Activated CD8-positive, alpha-beta memory T cell treated with anti-CD3 and anti-CD28 coated beads, Interleukin-2, amount 50 U/mL, for 4 hours (primary cell): ENCODE measurements at places on chromosomes 12 and 14.

DNA sequence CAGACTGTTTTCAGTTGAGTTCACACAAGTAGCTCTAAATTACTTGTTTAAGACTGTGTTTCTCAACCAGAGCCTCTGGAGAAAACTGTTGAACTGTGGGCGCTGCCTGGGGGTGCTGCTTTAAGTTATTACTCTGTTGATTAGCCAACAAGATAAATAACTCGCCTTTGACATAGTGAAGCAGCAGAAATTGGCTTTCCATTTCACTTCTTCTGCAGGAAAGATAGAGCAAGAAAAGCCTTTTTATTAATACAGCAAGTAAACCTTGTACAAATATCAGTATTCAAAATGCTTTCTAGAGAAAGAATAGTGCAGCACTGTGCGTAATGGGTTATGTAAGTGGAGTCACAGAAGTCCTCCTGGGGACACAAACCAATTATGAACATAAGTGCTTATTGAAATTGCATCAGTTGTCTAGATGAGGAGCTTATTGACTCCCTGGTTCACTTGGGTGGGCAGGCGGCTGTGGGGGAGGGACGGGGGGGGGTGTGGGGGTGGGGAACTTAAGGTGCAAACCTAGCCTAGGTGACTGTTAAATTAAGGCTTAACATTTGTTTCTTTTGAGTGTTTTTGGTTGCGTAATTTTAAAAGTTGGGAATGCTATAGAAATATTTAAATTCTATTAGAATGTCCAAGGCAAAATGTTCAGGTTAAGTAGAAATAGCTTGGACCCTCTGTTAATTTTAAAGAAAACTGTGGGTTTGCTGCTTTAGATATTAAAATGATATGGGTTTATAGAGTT lies 6.3 kb downstream of the FRS2 start:
- no peak for DNase-seq

DNA sequence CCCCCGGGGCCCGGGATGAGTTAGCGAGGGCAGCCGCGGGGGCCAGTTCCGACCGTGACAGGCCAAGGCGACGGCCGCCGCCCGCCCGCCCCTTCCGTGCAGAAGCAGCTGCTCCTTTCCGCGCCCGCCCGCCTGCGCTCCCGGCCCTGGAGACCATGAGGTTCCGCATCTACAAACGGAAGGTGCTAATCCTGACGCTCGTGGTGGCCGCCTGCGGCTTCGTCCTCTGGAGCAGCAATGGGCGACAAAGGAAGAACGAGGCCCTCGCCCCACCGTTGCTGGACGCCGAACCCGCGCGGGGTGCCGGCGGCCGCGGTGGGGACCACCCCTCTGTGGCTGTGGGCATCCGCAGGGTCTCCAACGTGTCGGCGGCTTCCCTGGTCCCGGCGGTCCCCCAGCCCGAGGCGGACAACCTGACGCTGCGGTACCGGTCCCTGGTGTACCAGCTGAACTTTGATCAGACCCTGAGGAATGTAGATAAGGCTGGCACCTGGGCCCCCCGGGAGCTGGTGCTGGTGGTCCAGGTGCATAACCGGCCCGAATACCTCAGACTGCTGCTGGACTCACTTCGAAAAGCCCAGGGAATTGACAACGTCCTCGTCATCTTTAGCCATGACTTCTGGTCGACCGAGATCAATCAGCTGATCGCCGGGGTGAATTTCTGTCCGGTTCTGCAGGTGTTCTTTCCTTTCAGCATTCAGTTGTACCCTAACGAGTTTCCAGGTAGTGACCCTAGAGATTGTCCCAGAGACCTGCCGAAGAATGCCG lies 699 bp downstream of the MGAT2 start:
- DNase-seq: no peak

DNA sequence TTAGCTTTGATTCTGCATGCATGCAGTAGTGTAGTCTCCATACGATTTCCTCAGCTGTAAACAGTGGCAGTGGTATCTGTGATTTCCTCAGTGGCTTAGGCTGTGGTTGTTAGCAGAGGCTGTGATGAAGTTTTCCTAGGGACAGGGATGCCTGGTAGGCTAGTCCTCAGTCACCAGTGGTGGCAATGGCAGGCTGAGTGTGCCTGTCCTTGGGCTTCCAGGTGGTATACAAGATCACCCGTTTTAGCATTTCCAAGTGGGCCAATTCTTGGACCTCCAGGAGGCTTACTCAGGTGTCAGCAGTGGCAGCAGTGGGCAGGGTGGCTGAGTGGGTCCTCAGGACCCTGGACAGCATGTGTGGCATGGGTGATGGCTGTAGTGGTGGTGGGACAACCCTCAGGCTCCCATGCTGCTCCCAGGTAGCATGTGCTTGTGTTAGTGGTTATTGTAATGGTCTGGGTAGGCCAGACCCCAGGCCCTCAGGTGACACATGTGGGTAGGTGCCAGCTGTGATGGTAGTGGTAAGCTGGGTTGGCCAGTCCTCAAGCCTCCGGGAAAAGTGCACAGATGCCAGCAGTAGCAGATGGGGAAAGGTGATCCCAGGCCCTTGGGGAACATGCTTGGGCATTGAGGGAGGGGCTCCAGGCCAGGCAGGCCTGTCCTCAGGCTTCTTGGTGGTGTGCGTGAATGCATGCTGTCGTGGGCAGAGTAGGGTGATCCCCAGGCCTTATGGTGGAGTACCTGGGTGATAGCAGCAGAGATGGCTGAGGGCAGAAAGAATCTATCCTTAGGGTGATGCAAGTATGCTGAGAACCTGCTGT lies 146.5 kb downstream of the PAPOLA start:
- DNase-seq: no peak

GRCh38 chr14:52069307-52070050 lies 620 bp upstream of the NID2 start:
- no peak for DNase-seq

DNA sequence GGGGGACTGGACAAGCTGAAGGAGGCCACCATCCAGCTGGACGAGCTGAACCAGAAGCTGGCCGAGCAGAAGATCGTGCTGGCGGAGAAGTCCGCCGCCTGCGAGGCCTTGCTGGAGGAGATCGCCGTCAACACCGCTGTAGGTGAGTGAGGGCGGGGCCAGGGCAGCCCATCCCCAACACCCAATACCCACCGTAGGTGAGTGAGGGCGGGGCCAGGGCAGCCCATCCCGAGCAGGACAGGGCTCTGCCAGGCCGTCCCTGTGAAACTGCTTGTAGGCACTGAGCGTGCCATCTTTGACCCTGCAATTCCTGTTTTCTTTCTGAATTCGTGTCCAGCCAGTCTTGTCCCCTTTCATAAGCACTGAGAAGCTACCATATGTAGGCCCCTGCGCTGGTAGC lies 74.0 kb downstream of the CCDC92 start:
- DNase-seq: no peak

GRCh38 chr14:70442750-70443149 lies 9.2 kb upstream of the ADAM21 start:
- DNase-seq: no peak

DNA sequence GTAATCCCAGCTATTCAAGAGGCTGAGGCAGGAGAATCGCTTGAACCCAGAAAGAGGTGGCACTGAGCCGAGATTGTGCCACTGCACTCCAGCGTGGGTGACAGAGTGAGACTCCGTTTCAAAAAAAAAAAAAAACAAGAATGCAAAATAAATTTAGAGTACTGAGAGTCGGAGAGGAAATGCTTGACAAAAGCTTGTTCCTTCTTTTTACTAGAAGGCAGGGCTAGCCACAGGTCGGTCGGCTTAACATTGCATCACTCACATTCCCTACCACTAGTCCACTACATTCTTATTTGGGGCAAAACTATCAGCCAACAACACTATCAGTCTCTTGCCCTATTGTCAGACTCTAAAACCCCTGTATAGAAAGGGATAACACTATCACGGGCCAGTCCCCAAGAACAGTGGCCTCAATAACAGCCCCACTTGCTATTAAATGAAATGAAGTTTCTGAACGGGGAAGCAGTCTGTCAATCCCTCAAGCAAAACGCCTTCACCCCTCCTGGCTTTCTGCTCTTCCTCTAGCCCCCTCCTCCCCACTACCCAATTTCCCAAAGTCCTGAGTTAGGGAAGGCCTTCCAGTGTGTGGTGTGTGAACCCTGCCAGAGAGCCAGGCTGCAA lies 1.0 kb downstream of the RNF41 start:
- DNase-seq: no peak

GRCh38 chr12:104247698-104248097 lies 32.1 kb downstream of the TXNRD1 start:
- no peak for DNase-seq

- DNase-seq: no peak
Observed at GRCh38 chr12:107545737-107546353, 139.8 kb upstream of the PWP1 start.

DNA sequence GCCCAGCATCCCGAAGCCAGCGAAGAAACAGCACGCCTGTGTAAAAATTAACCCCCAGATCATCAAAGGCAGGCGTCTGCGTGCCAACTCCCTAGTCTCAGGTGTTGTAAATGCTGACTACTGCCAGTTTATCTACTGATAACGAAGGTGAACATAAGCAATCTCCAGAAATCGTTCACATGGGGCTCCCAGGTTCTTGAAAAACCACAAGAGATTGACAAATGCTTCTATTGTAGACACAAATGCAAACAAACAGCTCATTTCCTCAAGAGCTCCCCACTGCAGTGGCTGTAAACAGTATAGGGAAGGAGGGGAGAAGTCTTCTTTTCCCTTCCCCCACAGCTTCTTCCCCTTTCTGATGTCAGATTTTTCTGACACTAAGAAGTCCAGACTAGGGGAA lies 5.3 kb upstream of the PLEKHG3 start:
- DNase-seq: no peak

- no peak for DNase-seq
Observed at GRCh38 chr12:64010069-64010686, 165.7 kb downstream of the SRGAP1 start.

GRCh38 chr14:68397822-68398221 lies 395.0 kb downstream of the ZFP36L1 start:
- DNase-seq: no peak

DNA sequence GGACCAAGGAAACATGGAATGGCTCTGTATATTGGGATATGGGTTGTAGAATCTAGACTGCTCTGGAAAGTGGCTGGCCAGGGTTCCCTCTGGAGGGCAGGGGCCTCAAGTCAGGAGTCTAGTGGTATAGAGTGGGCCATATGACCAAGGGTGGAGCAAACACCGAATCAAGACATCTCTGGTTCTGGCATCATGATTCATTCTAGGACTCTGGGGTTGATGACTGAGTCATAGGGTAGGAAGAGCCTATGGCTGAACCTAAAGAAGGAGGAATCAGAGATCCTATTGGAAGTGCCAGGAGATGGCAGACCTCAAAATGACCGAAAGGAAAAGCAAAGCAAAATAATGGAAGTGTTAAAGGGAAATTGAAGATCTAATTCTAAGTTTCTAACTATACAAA lies 356.4 kb upstream of the PRICKLE1 start:
- no peak for DNase-seq

DNA sequence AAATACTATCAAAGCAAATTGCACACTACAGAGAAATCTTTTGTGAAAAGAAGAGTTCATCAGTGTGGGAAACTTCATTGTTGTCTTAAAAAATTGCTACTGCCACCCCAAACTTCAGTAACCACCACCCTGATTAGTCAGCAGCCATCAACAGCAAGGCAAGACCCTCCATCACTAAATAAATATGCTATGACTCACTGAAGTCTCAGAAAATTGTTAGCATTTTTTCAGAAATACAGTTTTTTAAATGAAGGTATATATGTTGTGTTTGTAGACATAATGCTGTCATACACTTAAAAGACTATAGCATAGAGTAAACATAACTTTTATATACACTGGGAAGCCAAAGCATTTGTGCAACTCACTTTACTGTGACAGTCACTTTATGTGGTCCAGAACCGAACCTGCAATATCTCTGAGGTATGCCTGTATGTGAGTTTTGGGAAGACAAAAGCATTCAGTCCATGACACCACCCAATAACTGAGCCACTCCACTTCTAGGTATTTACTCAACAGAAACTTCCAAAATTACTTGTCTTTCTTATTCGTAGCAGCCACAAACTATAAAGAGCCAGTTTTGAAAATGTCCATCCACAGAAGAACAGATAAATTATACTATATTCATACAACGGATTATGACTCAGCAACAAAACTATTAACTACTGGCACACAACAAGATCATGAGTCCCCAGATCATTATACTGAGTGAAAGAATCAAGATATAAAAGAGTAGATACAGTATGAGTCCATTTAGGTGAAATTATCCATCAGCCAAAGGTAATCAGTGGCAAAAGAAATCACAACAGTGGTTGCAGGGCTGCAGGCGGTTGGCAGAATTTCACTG lies 649.6 kb downstream of the BCL11B start:
- no peak for DNase-seq

GRCh38 chr12:62957233-62957953 lies 22.4 kb upstream of the PPM1H start:
- no peak for DNase-seq

GRCh38 chr14:103097244-103097993 lies 2.9 kb downstream of the EXOC3L4 start:
- no peak for DNase-seq

- DNase-seq: no peak
Observed at GRCh38 chr12:88812610-88813009, 232.3 kb upstream of the KITLG start.

DNA sequence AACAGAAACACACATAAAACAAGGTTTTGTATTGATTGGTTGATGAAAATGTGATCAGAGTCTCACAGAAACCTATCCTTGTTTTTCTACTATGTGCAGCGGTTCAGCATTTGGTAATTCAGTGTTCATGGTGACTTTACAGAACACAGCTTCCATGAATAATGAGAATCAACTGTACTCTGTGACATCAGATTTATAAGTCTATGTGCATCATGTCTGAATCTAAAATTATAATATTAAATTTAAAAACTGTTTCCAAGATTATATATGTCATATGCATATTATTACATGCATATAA lies 104.3 kb downstream of the SLC16A7 start:
- no peak for DNase-seq

DNA sequence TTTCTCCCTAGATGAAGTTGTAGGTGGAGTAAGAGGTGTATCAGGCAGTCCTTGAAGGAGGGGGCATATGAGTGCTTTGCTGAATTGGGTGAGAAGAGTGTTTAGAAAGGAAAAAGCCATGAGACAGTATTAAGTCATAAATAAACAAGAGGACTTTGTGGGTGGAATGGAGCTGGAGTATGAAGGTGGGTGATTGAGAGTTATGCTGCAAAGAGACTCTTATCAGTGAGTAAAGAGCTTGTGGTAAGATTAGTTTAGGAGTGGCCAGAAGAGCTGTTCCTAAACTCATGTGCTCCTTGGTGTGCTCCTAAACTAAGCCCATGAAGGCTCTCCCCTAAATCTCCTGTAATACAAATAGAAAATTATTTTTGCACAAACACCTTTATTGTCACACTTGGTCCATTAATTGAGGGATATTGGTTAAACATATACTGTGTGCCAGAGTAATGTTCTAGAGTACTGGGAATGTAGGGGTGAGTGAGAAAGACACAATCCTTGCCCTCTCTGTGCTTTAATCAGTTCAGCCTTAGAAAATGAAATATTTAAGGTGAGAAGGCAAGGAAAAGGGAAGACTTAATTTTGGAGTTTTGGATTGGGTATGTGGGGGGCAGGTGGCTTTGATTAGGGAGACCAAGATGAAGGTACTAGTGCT lies 9.8 kb downstream of the CHPT1 start:
- DNase-seq: no peak

DNA sequence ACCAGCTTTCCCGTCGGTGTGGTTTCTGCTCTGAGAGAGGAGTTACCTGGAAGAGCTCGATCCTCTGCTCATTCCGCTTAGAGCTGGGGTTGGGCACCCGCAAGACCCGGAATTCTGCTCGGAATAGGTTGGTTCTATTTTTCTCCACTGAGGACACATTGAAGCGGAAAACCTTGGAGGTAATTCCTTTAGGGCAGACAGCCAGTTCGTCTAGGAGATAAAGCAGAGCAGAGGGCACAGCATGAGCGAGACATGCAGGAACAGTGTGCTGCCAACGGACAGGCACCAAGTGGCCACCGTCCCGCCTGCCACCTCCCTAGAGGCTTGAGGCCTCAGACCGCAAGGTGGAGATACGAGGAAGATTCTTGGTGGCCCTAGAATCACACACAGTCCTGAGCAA lies 10.3 kb downstream of the TGFB3 start:
- DNase-seq: no peak
